ENCODE measurements at places on chromosomes 13 and 19.

- no peak for DNase-seq
Measured at GRCh38 chr13:114212158-114212495, 22.6 kb upstream of the CDC16 start.

- DNase-seq, result no peak
Measured at GRCh38 chr19:44024900-44025216, 321 bp upstream of the ZNF222 start.

GRCh38 chr13:97311956-97312355 lies 89.8 kb downstream of the MBNL2 start:
- DNase-seq, result no peak

DNA sequence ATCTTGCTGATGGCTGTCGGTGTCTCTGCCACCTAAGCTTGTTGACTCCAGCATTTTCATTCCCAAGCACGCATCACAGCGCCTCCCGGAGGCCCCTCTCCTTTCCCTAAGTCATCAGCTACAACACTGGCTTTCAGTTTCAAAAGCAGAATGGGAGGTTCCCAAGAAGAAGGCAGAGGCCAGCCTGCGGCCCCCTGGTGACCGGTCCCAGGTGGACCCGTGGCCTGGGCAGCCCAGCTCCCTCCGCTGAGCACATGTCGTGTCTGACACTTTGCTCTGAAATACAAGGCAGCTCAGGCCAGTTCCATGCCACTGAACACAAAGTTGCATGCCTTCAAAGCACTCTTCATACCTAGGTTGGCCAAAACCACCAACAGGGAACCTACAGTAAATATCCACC lies 8.5 kb downstream of the MLLT1 start:
- DNase-seq, result peak; percentile 54

GRCh38 chr13:28623782-28624706 lies 34.9 kb upstream of the POMP start:
- DNase-seq, result no peak

- DNase-seq, result no peak
Measured at GRCh38 chr19:45878043-45878794, 7.7 kb downstream of the IRF2BP1 start.

GRCh38 chr19:41939861-41940730 lies 11.8 kb upstream of the ERFL start:
- no peak for DNase-seq

DNA sequence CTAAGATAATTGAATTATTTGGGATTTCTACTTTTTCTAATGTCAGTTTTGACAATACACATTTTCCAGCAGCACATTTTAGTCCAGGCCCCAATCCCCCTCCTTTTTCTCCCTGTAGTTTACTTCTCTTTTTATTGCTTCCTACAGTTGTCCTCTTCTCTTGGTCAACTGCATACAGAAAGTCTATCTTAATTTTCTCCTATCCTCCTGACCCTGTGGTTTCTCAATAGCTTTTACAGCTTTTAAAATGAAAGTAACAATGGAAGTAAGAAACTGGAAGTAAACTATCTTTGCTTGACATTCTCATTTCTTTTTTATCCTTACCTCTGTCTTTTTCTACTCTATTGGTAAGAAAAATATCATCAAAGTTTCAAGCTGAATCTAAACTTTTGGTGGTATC lies 106.5 kb upstream of the OXGR1 start:
- no peak for DNase-seq

All from AG08396 (cell line).